Mucosa of gallbladder (tissue), 1 donor: ENCODE measurements at places on chromosomes 16 and 17. TPM values are rescaled to one million over a fixed set of nuclear protein-coding genes. Genes with fewer than 3 reads are reported as not detected.
A peak's percentile ranks its signal among the peaks of the same experiment; 100 is the strongest.

Gene MYH11
- 1,761 TPM for total RNA-seq

DNA sequence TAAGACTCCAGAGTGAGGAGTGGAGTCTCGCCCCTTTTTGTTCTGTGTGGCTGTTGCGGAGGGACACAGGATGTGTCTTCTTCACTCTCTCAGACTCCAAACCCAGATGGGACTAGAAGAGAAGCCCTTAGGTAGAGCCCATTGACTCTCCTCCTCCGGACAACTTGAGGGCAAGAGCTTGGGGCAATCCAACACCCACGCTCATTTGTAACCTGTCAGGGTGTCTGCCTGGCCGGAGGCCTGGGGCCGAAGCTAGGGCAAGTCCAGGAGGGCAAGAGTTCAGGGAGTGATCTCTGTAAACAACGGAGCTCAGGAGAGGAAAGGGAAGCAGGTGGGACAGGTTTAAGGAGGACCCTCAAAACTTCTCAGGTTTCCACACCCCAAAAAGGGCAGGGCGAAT is 1.4 kb upstream of the HOXB1 start:
- DNase-seq = no peak

Gene PYY
- not detected for total RNA-seq

- DNase-seq = no peak
Measured at GRCh38 chr17:17760350-17760749, 76.4 kb downstream of the SREBF1 start.

- DNase-seq = no peak
Measured at GRCh38 chr17:68572138-68572842, 28.9 kb downstream of the FAM20A start.

DNA sequence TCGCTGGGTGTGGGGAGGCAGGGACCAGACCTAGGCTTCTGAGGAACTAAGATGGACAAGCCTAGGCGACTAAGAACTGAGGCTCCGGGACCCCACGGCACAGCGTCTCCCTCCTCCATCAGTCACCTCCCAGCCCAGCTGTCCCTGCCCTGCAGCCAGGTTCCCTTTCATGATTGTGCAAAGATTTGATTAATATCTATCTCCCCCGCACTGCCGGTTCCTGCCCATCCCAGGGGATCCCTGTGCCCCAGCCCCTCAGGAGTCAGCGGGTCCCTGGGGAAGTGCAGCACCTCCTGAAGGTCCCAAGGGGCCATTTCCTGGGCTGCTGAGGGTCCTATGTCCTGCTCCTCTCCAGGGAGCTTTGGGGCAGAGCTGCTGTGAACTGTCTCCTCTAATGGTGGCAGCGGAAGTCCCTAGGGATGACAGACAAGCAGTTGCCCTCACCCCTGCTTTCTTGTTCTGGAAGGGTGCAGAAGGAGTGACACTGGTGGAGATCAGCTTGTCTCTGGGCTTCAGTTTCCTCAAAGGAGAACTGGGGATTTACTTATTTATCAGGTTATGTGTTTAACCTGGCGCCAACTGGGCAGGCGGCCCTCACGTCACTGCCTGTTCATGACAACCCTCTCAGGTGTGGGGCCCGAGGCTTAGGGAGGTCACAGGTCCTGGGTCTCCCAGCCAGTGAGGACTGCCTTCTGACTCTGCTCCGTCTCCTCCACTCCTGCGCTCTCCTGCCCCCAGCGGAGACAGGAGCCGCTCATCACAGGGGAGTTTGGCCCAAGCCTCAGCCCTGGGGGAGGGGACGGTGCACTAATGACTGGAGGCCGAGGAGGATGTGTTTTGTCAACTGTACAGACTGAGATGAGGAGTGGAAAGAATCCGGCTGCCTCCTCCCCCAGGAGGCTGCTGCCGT is 1.9 kb upstream of the C16orf74 start:
- DNase-seq = peak; percentile 28

Gene CDK12
- 56.9 TPM for total RNA-seq

DNA sequence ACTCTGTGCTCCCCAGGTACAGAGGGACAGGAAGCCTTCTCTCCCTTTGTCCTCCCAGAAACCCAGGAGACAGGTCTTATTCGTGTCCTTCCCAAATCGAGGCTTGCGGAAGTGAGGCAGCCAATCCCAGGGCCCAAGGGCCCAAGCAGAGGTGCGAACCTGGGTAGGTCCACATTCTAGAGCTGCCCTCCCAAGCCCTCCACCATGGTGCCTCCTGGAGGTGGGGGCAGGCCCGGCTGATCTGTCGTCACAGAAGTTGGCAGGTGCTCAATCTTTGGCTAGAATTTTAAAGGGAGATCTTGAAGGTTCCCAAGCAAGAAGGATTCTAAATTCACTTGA is 21.5 kb downstream of the MRC2 start:
- no peak for DNase-seq

- DNase-seq = peak; percentile 65
Measured at GRCh38 chr16:28494121-28494851, at the start of gene APOBR. TSS of gene APOBR (plus strand) at chr16:28494643. CDS start at chr16:28494682, 39 bp downstream.

DNA sequence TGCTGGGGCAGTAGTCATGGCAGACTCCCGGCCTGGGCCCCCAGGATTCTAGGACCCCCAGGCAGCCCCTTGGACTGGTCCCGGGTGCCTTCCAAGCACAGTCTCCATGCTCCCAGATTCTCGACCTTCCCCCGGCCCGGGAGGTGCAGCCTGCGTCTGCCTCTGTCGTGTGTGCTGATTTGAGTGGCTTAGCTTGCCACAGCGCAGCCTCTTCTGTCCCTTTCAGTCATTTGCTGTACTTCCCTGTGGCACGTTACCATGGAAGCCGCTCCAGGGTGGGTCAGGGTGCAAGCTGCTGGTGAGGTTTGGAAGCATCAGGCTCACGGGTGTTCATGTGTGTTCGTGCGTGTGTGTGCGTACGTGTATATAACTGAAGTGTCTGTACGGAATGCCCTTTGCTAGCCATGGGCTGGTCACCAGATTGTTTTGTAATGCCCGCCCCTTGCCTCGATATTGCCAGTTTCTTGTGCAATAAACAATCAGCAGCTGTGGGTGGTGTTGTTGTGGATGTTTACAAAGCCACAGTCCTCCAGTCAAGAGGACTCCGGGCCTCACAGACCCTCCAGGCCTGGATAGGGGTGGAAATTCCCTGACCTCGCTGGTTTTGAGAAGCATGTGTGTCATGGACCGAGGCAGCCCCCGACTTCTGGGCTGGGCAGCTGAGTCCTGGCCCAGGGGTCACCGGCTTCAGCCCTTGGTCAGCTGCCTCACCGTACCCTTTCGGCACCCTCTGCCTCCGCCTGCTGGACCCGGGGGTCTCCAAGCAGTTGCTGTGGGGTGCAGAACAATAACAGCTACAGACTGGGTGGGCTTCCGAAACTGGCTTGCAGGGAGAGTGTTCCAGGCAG is 9.7 kb upstream of the CLEC18A start:
- no peak for DNase-seq

Gene CCL15
- 9.4 TPM for total RNA-seq

Gene TIGD7
- 9.9 TPM for total RNA-seq

Gene NPIPB8
- total RNA-seq = not detected

GRCh38 chr17:57603546-57603945 is 141.6 kb downstream of the CCDC182 start:
- no peak for DNase-seq

DNA sequence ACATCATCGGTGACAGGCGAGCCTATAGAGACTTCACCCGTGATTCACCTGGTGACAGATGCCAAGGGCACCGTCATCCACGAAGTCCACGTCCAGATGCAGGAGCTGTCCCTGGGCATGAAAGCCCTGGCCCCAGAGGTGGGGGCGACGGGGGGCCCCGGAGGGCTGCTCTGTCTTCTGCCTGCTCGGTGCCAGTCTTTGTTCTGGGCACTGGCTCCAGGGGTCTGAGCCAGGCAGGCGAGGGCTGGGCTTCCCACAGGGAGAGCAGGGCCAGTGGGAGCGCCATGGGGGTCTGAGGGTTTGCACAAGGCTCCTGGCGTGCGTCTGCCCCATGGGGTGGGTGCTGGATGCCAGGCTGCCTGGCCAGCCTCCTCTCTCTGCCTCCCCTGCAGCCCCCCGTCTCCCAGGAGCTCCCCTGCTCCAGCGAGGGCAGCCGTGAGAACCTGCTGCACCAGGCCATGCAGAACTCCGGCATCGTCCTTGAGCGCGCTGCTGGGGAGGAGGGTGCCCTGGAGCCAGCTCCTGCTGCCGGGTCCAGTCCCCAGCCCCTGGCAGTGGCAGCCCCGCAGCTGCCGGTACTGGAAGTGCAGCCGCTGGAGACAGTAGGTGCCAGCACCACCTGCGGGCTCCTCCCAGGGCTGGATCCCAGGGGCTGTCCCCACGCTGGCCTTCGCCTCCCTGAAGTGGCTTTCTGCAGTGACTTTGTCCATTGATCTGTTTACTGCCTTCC is 3.0 kb upstream of the DNASE1L2 start:
- DNase-seq = no peak

Gene ABCC11
- 0.81 TPM for total RNA-seq

Gene AIPL1
- total RNA-seq = not detected

GRCh38 chr16:70512456-70512855 is 10.9 kb downstream of the COG4 start:
- no peak for DNase-seq

Gene CCL8
- total RNA-seq = 1.2 TPM

DNA sequence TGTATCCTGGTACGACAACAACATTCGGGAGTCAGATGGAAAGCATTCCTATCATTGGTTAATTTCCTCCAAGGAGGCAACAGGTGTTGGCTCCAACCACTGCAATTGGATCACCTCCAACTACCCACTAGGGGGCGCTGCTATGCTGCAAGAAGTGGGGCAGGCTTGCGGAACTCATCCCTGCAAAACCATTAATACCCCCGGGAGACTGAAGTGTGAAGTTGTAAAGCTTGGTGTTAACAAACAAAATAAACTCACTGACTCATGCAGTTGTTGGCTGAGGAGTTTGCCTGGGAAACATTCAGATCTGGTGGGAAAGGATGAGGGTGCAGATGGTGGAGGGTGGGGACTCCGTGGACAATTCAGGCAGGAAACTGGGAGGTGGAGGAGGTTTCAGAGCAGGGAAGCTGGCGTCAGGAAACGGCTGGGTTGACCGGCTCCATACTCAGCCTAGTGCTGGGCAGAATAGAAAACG is 84.9 kb downstream of the HS3ST2 start:
- peak; percentile 34 for DNase-seq

DNA sequence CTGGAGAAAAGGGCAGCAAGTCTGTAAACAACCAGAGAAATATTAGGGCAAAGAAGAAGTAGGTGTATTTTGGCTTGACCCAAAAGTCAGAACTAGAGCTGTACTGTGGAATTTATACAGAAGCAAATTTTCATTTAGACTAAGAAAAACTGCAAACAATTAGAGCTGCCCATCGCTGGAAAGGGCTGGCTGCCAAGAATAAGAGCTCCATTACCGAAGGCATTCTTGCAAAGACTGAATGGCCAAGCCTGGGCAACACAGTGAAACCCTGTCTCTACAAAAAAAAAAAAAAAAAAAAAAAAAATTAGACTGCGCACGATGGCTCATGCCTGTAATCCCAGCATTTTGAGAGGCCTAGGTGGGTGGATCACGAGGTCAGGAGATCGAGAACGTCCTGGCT is 53.9 kb upstream of the TMC5 start:
- DNase-seq = no peak

Gene PLCD3
- 63.6 TPM for total RNA-seq

- no peak for DNase-seq
Measured at GRCh38 chr16:29925105-29925756, 795 bp downstream of the KCTD13 start.

Gene ABCA9
- total RNA-seq = 7.3 TPM

DNA sequence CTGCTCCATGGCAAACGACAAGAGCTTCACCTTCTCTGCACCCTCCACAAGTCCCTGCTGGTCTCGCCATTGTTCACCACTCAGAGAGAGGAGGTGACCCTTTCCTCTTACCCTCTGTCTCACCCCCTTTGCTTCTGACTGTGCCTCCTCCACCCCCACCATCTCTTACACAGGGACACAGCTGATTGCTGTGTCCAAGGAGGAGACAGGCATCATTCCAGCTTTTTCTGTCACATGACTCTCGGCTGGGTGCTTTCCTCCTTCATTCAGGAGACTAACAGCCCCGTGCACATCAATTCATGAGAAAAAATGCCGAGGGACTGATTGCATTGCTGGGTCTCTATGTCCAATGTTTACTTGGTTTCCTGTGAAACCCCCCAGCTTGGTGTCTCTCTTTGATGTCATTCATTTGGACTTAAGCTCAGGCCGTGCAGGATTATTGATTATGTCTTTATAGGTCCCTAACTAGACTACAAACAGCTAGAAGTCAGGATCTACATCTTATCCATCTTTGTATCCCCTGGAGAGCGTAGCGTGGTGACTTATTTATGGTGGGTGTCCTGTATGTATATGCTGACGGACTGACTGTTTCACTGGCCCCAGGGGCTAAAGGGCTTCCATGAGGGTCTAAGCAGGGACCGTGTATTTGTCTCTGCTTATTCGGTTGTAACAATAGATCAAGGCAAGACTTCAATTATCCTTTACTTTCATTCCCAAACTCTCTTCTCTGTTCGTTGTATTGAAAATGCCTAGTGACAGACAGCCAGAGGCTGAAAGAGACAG is 82.2 kb upstream of the CDH13 start:
- no peak for DNase-seq

DNA sequence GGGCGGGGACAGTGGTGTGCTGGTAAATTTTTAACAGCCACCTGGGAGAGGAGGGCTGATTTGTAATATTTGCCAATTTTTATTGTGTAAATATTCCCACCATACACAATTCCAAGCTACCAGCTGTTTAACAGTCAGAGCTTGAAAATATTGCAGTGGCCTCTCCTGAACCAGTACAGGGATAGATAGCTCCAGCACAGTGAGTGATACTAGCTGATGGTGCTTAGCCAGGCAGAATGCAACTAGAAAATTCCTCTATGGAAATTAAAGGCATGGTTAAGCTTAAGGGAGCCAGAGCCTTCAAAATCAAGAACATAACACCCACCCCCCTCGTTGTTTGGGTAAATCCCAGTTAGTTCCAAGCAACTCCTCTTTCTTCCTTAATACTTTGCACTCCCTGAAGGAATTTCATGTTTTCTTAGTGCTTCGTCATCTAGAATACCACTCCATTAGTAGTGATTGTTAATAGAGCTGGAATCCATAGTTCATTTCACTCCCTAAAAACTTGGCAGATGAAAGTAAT is 96.6 kb downstream of the CYB561 start:
- no peak for DNase-seq

DNA sequence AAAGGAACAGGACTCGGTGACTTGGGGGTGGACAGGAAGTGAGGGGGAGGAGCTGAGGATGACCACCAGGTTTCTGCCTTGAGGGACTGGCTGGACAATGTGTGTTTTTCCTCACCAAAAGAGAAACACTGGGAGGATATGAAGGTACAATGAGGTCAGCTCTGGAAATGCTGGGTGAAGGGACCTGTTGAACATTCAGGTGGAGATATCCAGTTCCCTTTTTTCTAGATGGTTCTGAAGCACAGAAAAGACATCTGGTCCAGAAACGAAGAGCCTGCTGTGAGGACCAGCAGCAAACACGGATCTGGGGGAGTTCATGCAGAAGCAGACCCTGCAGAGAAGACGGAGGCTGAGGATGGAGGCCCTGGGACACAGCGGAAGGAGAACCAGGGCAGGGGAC is 17.5 kb downstream of the ARHGAP17 start:
- DNase-seq = no peak

Gene ZFPM1
- 72.0 TPM for total RNA-seq

Gene MPV17L
- 10.1 TPM for total RNA-seq

GRCh38 chr17:43791589-43791988 is 11.4 kb downstream of the CFAP97D1 start:
- DNase-seq = no peak

GRCh38 chr17:38867179-38867967 is 2.5 kb upstream of the LASP1 start:
- DNase-seq = peak; percentile 50

Gene KRT25
- not detected for total RNA-seq
